ENCODE measurements at places on chromosomes 11 and 22.

- DNase-seq: no peak
Observed at GRCh38 chr22:22720201-22720723, 75.8 kb downstream of the GGTLC2 start.

DNA sequence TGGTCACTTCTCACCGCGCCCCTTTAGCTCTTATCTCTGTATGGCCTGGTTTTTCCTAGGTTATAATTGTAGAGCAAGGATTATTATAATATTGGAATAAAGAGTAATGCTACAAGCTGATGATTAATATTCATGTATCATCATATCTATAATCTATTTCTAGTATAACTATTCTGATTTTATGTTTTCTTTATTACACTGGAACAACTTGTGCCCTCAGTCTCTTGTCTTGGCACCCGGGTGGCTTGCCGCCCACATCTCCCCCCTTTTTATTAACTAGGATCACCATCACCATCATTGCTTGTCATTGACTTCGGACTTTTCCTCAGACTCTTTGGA, 11.0 kb downstream of the OR52K1 start:
- no peak for DNase-seq

DNA sequence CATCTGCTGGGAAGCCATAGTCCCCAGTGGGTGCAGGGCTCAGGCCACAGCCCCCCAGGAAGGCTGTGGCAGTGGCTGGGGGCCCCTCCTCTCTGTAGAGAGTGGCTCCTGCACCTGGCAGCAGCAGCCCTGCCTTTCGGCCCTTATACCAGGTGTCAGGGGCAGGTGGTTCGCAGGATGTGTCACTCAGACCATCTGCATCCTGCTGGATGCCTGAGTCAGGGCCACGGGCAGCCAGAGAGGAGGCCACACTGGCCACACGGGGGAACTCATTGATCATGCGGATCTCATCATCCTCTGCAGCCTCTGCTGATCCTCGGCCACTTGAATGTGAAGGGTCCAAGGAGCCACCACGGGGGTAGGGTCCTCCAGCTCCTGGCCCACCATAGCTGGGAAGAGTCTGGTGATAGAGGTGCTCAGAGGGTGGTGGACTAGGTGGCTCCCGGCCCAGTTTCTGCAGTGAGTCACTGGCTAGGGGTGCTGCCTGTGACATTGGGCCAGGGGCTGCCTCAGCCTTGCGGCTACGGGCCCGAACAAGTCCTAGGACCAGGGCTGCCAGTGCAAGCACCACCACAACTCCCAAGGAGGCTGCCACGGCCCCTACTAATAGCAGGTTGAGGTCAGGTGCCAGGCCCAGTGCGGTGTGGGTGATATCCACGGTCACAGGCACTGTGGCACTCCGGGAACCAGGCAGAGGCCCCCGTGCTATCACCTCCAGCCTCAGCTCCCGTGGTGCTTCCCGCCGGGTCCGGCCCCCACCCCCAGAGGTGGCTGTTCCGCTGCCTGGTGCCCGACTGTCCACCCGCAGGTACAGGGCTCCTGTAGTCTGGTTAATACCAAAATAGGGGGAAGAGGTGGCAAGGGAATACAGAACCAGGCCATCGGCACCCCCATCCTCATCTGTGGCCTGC, 3.3 kb upstream of the TPP1 start:
- no peak for DNase-seq

DNA sequence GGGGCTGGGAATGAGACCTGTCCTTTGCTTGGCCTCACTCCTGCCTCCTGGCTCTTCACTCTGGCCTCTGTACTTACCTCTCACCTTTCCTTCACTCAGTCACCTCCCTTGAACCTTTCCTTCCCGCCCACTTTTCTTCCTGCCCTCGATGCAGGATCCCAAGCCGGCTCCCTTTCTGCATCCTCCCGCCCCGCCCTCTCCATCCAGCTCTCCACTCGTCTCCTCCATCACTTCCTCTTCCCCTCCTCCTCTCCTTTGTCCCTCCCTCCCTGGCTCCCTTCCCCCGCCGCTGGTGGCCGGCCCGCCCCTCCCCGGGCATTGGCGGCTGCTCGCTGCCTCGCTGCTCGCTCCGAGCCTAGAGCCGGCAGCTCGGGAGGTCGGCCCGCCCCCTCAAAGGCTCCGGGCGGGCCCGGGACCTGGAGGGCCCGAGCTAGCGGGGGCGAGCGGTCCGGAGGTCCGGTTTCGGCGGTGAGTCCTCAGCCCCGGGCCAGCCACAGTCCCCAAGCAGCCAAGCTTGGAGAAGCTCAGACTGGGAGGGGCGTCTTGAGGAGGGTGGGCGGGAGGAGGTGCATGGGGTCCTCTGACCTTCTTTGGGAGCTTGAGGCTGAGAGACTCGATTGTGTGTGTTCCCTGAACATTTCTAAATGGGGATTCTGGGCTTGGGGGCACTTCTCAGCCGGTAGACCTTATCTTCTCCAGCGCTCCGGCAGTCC, 13.8 kb downstream of the PHLDB1 start:
- DNase-seq: no peak

DNA sequence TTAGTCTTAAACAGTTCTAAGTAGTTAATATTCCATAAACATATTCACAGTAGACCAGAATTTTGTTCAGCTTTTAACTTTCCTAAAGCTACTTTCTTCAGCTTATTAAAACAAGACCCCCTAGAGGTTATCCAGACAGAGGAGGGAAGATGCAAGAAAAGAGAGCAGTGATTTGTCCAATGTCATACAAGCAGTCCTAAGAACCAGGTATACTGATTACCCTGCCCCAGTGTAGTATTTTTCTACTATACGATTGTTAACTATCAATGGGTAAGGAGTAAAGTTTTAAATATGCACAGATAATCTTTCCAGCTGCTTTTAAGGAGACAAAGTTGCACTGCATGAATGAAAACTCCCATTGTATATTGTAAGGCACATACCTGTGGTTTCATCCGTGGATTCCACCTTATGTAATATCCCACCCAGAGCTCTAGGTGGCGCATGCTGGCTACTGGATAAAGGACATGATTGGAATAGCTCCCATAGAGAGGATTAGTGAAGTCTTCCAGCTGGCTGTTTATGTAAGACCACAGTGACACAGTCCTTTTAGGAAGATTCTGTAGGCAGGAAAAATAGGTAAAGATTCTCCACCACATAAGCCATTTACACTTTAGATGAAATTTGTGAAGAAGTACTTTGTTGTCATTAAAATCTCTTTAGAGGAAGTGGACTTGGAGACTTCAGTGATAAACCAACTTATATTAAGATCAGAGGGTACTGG, 45.6 kb downstream of the CEP57 start:
- no peak for DNase-seq

DNA sequence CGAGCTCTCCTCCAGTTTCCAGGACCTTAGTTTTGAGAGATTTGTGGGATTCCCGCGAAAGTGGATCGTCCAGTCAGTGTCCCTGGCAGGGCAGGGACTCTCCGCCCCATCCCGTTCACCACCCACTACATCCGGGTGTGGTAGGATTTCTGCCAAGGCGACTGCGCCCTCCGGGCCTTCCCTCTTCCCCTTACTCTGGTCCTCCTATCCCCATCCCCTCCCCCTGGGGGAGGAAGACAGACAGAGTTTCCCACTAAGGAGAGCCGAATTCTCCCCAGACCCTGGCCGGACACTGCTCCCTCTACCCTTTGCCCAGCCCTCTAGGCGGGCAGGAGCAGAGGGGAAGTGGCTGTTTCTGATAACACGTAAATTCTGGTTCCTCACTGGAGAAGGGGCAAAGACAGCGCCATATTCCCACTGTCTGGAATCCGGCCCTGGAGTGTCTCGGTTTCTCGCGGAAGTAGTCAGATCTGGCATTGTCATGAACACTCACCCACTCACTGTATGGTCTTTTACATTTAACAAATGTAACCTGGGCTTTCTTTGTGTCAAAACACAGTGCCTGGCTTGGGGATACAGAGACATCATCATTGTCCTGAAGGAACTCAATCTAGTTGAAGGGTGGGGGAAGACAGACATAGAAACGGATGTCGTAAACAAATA, 1.1 kb upstream of the NECTIN1 start:
- no peak for DNase-seq

DNA sequence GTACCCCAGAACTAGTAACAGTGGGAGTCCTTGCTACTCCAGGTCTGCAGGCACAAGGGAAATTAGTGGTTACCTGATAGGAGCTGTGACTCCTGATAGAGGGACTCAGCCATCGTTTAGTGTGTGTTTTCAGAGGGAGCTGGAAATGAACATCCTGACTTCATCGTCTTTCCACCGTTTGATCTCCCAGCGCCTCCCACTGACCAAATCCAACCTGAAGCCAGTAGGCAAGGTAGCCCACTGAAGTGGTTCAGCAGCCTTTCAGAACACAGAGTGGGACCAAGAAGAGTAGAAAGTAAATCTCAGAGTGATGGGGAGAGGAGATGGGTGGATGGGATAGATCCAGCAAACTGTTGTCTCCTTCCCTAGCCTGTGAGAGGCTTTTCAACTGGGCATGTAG, 385.9 kb downstream of the INSC start:
- no peak for DNase-seq

DNA sequence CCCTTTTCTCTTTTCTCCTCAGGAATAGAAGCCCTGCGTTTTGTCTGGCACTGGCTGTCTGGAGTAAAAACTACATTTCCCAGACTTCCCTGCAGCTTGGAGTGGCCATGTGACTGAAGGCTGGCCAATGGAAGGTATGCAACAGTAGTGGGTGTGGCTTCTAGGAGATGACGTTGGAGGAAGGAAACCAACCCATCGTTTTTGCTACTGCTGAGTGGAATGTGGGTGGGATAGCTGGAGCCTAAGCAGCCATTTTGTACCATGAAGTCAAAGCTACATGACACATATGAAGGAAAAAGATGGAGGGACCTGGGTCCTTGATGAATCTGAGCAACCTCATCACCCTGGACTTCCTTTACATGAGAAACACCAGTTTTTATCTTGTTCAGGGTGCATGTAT, 19.6 kb downstream of the FGF3 start:
- DNase-seq: peak; percentile 10

- no peak for DNase-seq
Observed at GRCh38 chr11:88183233-88183632, 8.0 kb upstream of the RAB38 start.

- no peak for DNase-seq
Observed at GRCh38 chr22:20619045-20619892, 111.9 kb downstream of the MED15 start.

GRCh38 chr22:28019360-28019759, 100.3 kb upstream of the PITPNB start:
- DNase-seq: no peak

DNA sequence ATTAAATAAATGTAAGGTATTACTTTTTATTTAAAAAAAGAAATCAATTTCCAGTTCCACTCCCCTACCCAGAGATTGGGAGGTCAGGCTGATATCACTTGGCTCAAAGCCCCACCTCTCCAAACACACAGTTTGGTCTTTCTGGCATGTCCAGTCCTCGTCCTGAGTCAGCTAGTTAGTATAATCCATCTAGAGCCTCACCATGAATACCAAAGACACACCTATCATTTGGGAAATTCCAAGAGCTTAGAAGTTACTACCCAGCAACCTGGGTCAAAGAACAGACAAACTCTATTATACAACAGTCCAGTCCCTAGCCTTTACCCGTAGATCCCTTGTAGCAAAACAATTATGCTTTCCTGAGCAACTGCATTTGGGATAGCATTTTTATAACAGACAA, 9.4 kb downstream of the TREH start:
- DNase-seq: no peak

DNA sequence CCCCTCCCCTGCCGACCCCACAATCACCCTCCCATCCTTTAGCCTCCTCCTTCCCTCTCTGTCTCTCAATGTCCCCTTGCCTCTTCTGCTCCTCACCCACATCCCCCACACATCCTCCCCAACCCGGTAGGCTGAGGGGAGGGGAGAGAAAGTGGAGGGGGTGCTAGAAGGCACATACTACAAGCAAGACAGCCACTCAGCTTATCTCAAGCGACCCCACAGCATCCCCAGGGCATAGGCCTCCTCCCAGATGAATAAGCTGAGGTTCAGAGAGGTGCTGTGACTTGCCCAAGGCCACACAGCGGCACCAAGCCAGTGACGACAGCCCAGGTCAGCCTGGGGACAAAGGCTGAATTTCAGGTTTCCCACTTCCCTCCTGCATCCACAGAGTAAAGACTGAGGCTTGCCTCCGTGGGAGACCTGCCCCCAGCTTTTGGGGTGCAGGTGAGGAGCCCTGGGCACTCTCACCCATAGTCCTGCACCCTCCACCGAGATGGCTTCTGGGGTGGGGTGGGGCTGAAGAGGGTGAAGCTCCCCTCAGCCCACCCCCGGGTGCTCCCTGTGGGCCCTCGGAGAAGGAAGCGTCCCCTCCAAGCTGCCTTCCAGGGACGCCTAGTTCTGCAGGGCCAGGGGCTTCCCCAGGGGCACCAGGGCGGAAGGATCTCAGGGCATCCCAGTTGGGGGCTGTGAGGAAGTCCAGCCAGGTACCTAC, 511 bp downstream of the RAC2 start:
- no peak for DNase-seq

GRCh38 chr11:64139049-64139448, 26.9 kb downstream of the MACROD1 start:
- no peak for DNase-seq

- no peak for DNase-seq
Observed at GRCh38 chr11:116776522-116776984, 3.8 kb upstream of the BUD13 start.

Data from HS-5 (cell line).